ENCODE measurements at places on chromosomes 11 and 22. TPM values are rescaled to one million over a fixed set of nuclear protein-coding genes. Genes with fewer than 3 reads are reported as not detected.

Gene MPZL3
- 0.34 TPM for total RNA-seq

Gene WNT11
- 0.15 TPM for total RNA-seq

Gene TENM4
- total RNA-seq, result 5.5 TPM

Gene NOX4
- 3.0 TPM for total RNA-seq

Gene ACR
- total RNA-seq, result not detected

Gene LDLRAD3
- 20.7 TPM for total RNA-seq

Gene LIMK2
- 9.4 TPM for total RNA-seq

Gene DDI1
- not detected for total RNA-seq

Gene HEPHL1
- not detected for total RNA-seq

Gene DEUP1
- not detected for total RNA-seq

Gene MAPK8IP2
- total RNA-seq, result 0.17 TPM

Gene FXYD2
- total RNA-seq, result 0.15 TPM

Gene MS4A3
- total RNA-seq, result not detected

Gene PRDM11
- 3.4 TPM for total RNA-seq

Gene SMTNL1
- not detected for total RNA-seq

Gene LZTR1
- 34.8 TPM for total RNA-seq

Gene LYVE1
- not detected for total RNA-seq

Gene BIRC3
- total RNA-seq, result 1.9 TPM

Gene KREMEN1
- total RNA-seq, result 5.4 TPM

Gene SLN
- total RNA-seq, result not detected

Gene TMEM126A
- 40.2 TPM for total RNA-seq

Gene AQP11
- 0.59 TPM for total RNA-seq

Gene ESRRA
- total RNA-seq, result 25.1 TPM

Gene ANKK1
- not detected for total RNA-seq

Gene GPHA2
- total RNA-seq, result not detected

Gene MIAT
- total RNA-seq, result 0.17 TPM

Gene SIDT2
- 10.3 TPM for total RNA-seq

Gene TRPM5
- not detected for total RNA-seq

Gene MYBPC3
- total RNA-seq, result not detected

Gene TUB
- 4.5 TPM for total RNA-seq

Gene OR10A2
- total RNA-seq, result not detected

Gene C1QTNF4
- total RNA-seq, result 1.8 TPM

Gene UBE4A
- total RNA-seq, result 33.5 TPM

Gene OR52A1
- total RNA-seq, result not detected

Gene AHNAK
- total RNA-seq, result 218 TPM

Gene ISX
- total RNA-seq, result not detected

Gene MUC6
- not detected for total RNA-seq

Gene TRIM51
- not detected for total RNA-seq

Gene MS4A4E
- total RNA-seq, result not detected

Gene OR2AT4
- total RNA-seq, result not detected

Gene CDC42BPG
- 0.15 TPM for total RNA-seq

Gene B4GAT1
- total RNA-seq, result 41.0 TPM

Gene CBX7
- 1.8 TPM for total RNA-seq

Gene SCGB1C1
- not detected for total RNA-seq

Gene TSPAN18
- total RNA-seq, result not detected

Gene CARD16
- total RNA-seq, result 30.8 TPM

Gene NAP1L4
- total RNA-seq, result 86.2 TPM

Gene KCNK4
- total RNA-seq, result not detected
